ENCODE measurements at places on chromosomes 16 and 17.

- DNase-seq, result no peak
These were observed 64.1 kb upstream of the SREBF1 start for GRCh38 chr17:17900615-17901520.

DNA sequence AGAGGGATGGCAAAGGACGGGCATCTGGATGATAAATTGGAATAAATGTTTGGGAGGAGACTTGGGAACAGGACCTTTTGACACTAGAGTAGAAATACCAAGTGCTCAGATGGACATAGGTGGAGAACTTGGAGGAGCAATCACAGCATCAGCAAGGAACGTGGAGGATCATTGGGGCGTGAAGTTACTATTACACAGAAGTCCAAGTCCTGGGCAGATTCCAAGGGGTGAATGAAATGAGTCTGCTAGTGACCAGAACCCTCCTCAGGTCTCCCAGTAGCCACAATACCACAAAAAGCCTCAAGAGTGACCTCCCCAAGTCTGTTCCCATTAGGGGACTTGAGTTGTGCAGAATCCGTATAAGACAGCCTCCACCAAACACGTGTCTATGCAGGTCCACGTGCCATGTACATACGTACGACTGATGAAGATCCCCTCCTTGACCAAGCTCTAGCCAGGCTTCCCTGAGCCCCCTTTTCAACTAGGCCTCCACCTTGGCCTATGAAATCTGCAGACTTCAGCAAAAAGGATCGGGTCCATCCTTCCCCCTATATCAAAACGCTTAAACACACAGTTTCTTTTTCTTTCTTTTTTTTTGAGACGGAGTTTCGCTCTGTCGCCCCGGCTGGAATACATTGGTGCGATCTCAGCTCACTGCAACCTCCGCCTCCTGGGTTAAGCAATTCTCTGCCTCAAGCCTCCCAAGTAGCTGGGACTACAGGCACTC is 2.2 kb downstream of the C17orf67 start:
- DNase-seq, result no peak

DNA sequence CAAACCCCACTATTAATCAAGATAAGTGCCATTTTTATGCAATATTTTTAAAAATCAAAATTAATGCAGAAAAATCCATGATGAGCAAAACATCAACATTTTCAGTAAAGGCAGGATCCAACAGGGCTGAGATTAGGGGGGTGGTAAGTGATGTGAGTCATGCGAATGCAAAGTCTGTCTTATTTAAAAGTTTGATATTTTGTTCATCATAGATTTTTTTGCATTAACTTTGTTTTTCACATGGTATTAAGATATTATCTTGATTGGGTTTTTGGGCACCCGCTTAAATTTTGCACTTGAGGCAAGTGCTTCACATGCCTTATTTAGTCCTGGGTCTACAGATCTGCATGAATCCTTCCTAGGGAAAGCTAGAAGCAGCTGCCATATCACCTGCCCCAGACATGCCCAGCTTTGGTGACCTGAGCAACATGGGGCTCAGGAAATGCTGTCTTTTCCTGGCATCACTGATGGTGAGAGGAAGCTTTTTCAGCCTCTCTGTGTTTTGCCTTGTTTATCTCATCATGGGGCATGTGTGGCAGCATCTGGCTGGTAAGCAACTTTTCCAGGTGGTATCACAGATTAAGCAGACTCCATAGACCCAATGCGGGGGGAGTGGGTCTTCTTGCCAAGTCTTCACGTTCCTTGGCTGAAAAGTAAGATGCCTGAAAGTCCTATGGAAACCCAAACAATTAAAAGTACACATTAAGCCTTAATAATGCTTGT is 57.6 kb upstream of the NFAT5 start:
- no peak for DNase-seq

DNA sequence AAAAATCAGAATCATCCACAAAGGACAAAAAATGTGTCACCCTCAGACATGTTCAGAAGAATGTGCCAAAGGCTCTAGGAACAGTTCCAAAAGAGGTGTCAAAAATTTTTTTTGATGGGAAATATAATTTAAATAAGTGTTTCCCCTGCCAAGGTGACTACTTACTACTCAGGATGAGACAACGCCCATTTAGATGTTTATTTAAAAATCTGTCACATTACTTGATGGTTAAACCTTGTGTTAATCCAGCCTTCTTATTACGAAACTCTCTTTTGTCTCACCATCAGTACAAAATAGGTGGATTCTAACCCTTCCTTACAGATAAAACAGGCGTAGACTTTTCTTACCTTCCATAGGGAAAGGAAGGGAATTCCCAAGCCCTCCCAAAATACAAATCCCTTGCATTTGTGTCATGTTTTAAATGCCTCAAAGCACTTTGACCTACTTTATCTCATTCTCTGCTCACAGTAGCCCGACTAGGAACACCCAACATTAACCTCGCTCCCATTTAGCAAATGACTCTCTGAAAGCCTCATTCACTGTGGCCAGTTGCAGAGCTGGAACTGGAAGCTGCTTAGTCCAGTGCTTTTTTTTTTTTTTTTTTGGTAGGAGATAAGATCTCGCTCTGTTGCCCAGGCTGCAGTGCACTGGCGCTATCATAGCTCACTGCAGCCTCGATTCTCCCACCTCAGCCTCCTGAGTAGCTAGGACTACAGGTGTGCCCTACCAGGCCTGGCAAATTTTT is 5.8 kb upstream of the GNA13 start:
- no peak for DNase-seq

GRCh38 chr16:56852401-56852730 is 12.6 kb upstream of the SLC12A3 start:
- no peak for DNase-seq

GRCh38 chr16:813916-814412 is 13.4 kb upstream of the GNG13 start:
- DNase-seq, result no peak

GRCh38 chr17:36094746-36095145 is 4.8 kb upstream of the CCL3 start:
- no peak for DNase-seq

Measured in stimulated activated CD4-positive, alpha-beta T cell treated with anti-CD3 and anti-CD28 coated beads, Interleukin-1b, Interleukin-23, amount 100 ng/mL, for 4 hours (primary cell).